Activated CD4-positive, CD25-positive, alpha-beta regulatory T cell (primary cell): ENCODE measurements at places on chromosomes 5 and 9.

- DNase-seq: no peak
Observed at GRCh38 chr9:32399110-32399815, 14.8 kb downstream of the ACO1 start.

GRCh38 chr9:121764371-121764730, 112.9 kb downstream of the DAB2IP start:
- no peak for DNase-seq

DNA sequence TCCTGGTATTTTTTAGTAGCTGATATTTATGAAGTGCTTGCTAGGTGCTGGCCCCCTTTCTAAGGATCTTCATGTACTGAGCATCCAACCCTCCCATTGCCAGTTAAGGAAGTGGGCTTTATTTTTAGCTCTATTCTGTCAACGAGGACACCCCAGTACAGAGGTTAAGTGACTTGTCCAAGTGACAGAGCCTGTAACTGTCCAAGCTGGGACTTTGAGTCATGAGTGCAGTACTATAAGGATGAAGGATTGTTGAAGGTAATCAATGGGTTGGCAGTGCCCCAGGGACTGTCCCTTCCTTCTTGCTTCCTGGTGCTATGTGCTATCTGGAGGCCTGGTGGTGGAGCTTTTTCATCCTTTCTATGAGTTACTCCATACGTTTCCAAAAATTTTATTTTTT, 18.0 kb upstream of the FABP6 start:
- DNase-seq: no peak

GRCh38 chr5:168041583-168041982, 249.9 kb upstream of the WWC1 start:
- DNase-seq: no peak

- DNase-seq: no peak
Observed at GRCh38 chr5:147036691-147037245, 158.2 kb upstream of the PPP2R2B start.

DNA sequence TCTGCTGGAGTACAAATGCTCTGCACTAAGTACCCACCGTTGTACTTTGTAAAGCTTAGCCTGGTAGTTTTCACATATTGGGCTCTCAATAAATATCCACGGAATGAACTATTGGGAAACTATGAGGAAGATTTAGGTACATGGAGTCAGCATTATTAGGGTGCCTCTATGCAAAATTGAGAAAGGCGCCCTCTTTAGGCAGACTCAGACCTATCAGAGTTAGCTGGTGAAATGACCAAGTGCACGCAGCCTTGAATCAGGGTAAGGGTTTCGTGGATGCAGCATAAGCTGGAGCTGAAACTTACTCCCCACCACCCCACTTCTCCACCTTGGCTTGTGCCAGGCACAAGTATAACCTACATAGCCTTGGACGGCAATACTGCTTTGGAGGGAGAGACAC, 1178.8 kb upstream of the DMAC1 start:
- DNase-seq: no peak

DNA sequence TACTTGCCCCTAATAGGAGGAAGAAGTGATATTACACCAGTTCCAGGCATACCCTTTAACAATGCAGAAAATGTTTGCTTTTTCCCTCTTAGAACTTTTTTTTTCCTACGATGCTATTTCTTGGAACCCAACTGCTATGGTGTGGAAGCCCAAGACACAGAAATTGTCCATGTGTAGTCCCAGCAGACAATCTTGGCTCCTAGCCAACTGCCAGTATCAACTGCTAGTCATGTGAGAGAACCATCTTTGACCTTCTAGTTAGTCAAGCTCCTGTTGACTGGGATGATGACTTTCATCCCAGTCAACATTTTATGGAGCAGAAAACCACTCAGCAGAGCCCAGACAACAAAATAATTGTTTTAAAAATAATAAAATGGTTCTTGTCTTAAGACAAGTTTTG, 532.4 kb downstream of the TLR4 start:
- DNase-seq: no peak

DNA sequence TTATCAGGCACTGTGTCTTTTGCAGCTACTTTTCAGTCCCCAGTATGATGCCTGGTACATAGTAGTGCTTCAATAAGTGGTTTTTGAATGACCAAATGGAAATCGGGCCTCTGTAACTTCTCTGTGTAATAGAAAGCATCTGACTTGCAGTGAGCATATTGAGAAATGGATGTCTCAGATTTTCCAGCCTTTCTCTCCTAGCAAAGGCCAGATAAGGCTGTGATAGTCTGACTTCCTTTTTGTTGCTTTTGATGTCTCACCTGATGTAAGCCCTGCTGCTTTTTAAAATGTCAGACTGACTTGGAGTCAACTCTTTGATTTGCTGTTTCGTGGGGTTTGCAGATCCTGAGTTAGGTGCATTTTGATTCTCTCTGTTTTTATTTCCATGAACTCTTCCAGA, 590.0 kb upstream of the ZNF608 start:
- no peak for DNase-seq

DNA sequence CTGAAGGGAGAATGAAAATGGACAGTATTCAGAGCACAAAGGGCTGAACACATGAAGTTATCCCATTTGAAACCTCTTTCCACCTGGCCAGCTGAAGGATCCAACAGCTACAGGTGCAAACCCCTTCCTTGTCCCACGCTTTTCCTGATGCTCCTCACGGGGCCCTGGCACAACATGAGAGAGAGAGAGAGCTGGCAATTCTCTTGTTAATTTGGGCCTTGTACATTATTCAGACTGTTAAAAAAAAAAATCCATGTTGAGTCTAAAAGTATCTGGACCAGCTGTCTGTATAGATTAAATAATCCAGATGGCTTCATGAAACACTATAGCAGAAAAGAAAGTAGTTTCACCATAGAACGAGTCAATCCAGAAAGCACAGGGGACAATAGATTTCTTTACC, 74.1 kb downstream of the HMHB1 start:
- DNase-seq: no peak

DNA sequence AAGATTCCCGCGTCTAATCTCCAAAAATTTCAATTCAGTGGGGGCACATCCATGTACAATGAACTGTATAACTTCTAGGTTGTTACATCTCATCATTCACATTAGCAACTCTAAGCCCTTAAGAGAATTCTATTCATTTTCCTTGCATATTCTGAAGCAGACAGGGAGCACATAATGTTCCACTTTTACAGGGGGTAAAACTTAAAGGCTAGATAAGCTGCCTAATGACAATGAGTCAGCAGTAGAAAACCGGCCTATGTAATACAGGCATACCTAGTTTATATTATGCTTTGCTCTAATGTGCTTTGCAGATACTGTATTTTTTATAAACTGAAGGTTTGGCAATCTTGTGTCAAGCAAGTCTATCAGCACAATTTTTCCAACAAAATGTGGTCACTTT, 40.4 kb downstream of the PTAR1 start:
- no peak for DNase-seq

- DNase-seq: no peak
Observed at GRCh38 chr5:9284781-9285307, 261.0 kb downstream of the SEMA5A start.

DNA sequence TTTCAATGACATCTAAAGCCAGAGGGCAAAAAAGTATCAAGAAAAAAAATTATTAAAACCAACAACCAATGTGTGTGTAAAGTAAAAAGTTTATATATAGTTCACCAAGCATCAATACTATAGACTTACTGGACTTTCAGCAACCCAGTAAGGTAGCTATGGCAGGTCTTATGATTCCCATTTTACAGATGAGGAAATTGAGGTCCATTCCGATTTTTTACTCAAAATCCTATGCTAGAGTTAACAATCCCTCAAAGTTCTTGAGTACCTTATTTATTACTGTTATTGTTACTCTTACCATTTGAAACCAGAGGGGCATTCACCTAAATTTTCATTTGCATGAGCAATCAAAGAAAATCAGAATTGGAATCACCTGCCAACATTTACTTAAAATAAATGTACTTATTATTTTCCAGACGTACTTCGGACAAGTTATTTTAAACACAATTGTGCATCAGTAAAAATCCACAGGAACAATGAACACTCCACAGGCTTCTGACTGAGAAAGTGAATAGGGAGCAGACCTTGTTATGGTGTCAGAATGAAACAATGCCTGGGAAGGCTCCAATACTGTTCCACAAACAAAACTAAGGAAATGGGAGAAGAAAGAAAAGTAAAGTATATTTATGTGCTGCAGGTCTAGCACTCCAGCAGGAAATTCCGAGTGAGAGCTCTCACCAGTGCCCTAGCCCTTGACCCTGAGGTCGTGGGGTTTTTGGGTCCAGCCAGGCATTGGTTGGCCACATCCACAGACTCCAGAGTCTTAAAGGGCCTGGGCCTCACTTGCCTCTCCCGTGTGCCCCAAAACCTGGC, 229.9 kb downstream of the PIK3R1 start:
- no peak for DNase-seq

DNA sequence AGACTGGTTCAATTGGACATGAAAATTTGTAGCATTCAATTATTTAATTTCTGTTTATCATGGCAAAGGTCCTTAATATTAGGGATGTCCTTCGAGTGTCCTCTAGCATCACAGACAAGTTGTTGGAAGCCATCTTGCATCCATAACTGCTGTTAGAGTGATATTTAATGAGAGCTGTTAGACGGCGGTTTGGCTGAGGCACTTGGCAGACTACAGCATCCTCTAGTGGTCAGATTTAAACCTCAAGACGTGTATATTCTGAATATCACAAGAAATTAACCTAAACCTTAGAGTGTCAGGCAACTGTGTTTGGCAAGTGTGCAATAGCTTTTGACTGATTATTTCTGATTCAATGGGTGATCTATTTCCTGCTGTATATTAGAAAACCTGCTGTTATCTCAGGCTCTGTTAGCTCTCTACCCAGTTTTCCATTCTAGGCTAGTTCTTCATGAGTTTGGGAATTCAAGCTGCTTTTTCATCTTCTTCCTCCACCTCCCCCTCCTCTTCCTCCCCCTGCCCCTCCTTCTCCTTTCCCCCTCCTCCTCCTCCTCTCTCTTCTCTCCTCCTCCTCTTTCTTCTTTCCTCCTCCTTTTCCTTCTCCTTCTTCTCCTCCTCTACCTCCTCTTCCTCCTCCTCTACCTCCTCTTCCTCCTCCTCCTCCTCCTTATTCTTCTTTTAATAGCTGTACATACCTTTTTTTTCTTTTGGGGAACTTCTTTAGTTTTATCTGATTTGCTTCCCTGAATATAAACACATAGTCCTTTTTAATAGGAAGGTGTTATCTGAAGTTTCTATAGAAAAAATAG, 8.6 kb downstream of the SPINK1 start:
- DNase-seq: no peak

GRCh38 chr9:96047741-96048103, 172.2 kb downstream of the ERCC6L2 start:
- DNase-seq: no peak

- DNase-seq: no peak
Observed at GRCh38 chr5:139549162-139549894, 11.8 kb upstream of the UBE2D2 start.

GRCh38 chr5:104016646-104017045, 454.1 kb upstream of the NUDT12 start:
- no peak for DNase-seq

GRCh38 chr9:116308076-116308475, 154.5 kb downstream of the PAPPA start:
- no peak for DNase-seq

DNA sequence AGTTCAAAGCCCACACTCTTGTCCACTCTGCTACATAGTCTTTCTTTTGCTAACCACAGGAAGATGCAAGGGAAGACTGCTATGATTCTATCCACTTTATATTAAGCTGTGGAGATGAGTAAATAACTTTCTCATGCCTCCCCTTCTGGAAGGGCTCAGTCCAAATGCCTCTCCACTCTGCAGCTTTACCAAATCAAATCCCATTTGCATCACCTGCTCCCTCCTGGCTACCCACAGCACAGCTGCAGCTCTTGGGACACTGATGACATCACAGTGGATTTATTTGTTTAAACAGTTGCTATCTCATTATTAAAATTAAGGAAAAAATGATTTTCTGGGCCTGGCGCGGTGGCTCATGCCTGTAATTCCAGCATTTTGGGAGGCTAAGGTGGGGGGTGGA, 1544.9 kb upstream of the WWC1 start:
- no peak for DNase-seq

GRCh38 chr5:150114102-150114641, 27.8 kb upstream of the CSF1R start:
- no peak for DNase-seq

DNA sequence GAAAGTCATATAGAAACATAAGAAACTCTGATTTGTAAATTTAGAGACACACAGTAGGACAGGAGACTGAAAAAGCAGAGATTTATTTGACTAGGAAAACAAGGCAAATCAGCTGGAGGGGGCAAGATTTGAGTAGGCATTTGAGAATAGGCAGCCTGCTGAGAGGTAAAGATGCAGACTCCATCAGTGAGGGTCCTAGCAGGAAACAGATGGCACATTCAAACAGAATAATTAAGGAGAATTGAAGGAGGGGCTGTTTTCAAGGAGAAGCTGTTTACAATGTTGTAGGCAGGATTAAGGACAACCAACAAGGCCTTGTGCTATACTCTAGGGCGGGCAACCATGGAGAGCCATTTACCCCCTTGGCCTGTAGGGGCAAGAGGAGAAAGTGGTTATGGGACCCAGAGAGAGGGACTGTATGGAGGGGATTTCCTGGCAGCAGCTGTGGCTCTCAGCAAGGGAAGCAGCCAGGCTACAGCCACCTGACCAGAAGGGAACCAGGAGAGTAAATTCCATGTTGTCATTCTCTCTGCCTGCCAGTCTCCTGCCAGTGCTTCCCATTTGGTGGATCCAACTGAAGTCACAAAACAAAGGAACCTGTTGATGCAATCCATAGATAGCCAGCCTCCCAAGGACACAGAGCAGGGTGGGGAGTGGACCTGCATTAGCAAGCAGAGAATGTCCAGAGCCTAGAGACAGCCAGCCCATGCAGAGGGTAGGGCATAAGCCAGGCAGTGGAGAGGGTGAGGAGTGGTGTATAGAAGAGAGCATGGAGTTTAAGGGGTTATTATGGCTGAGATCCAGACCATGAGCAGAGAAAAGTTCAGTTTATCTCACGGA, 38.2 kb downstream of the PAPPA start:
- no peak for DNase-seq

GRCh38 chr5:12250454-12250853, 346.2 kb upstream of the CTNND2 start:
- DNase-seq: no peak
